PC-9 (cell line): ENCODE measurements at places on chromosomes 1 and 21. TPM values are rescaled to one million over a fixed set of nuclear protein-coding genes. Genes with fewer than 3 reads are reported as not detected.

- H3K4me3 ChIP-seq = no peak within 1 kb of the TSS
- H3K27ac ChIP-seq = no peak within 1 kb of the TSS
- no peaks in the 10 kb centered on the region for H3K36me3 ChIP-seq
- no peaks in the 10 kb centered on the region for H3K4me1 ChIP-seq
Measured at GRCh38 chr21:29130270-29130969, at the start of gene MAP3K7CL. MAP3K7CL (plus strand) TSS chr21:29130644; CDS start chr21:29133345, 2,701 bp downstream.

ZNF683 gene
- not detected in 2 replicates for total RNA-seq

TSSK3 gene
- 3.8 and 3.9 TPM in 2 replicates for total RNA-seq

GRCh38 chr1:231274119-231274825 lies 33.3 kb downstream of the GNPAT start:
- DNase-seq = no peak
- no peaks in the 10 kb centered on the region for H3K27me3 ChIP-seq
- H3K4me1 ChIP-seq = no peaks in the 10 kb centered on the region
- H3K27ac ChIP-seq = no peak overlapping the region

- DNase-seq = no peak
- H3K27me3 ChIP-seq = no peaks in the 10 kb centered on the region
- no peaks in the 10 kb centered on the region for H3K36me3 ChIP-seq
- no peak overlapping the region for H3K4me3 ChIP-seq
- no peaks in the 10 kb centered on the region for H3K4me1 ChIP-seq
Measured at GRCh38 chr1:89739013-89739843, 81.6 kb upstream of the LRRC8D start.

KIFAP3 gene
- 9.7 and 13.5 TPM in 2 replicates for total RNA-seq

DNA sequence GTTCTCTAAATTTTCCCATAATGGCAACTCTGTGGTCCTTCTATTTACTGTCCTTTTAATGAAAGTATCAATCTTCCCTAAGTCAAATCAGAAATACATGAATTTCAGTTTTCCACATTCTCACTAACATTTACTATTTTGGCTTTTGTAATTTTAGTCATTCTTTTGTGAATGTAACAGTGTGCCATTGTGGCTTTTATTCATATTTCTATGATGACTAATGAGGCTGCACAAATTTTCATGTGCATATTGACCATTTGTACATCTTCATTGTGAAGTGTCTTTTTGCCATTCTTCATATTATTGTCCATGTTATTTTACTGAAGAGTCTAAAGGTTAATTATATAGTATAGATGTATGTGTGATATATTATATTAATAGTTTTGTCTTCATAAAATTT lies 431.0 kb upstream of the BRINP3 start:
- no peak overlapping the region for H3K4me3 ChIP-seq
- H3K36me3 ChIP-seq = no peaks in the 10 kb centered on the region
- H3K27me3 ChIP-seq = no peaks in the 10 kb centered on the region
- H3K27ac ChIP-seq = no peak overlapping the region
- H3K4me1 ChIP-seq = no peaks in the 10 kb centered on the region

FALEC gene
- 0.94 and 2.1 TPM in 2 replicates for total RNA-seq

DNA sequence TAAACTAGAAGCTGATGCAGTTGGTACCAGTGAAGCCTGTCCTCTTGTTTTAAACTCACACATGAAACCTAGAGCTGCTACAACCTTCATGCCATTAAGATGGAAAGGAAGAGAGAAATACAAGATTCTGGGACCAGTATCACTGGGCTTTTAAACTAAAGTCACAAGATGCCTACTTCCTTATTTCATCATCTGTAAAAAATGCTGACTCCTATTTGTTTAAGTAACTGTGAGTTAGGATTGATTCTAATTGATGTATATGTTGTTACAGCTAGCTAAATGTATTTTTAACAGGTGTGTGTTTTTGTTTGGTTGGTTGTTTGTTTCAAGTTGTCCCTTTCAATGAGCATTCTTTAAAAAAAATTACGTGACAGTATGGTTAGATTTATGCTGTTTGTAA lies 833.3 kb upstream of the PRMT6 start:
- H3K27ac ChIP-seq = no peak overlapping the region
- DNase-seq = no peak
- H3K27me3 ChIP-seq = no peaks in the 10 kb centered on the region
- H3K4me3 ChIP-seq = no peak overlapping the region
- H3K4me1 ChIP-seq = no peaks in the 10 kb centered on the region

GRCh38 chr1:99758073-99758511 lies 8.3 kb downstream of the FRRS1 start:
- no peak for DNase-seq
- no peak overlapping the region for H3K4me3 ChIP-seq
- H3K4me1 ChIP-seq = peaks cover 19% of the 10 kb centered on the region
- no peaks in the 10 kb centered on the region for H3K27me3 ChIP-seq
- peak overlapping the region; percentile 8 for H3K27ac ChIP-seq

- peaks cover 18% of the 10 kb centered on the region for H3K4me1 ChIP-seq
- H3K36me3 ChIP-seq = no peaks in the 10 kb centered on the region
- no peak for DNase-seq
- H3K27me3 ChIP-seq = no peaks in the 10 kb centered on the region
Measured at GRCh38 chr1:19036041-19036812, 79.8 kb upstream of the IFFO2 start.

GRCh38 chr1:23475134-23475628 lies 8.8 kb downstream of the ASAP3 start:
- H3K36me3 ChIP-seq = no peaks in the 10 kb centered on the region
- H3K27me3 ChIP-seq = no peaks in the 10 kb centered on the region
- peak overlapping the region; percentile 29 for H3K27ac ChIP-seq
- H3K4me3 ChIP-seq = no peak overlapping the region

GRCh38 chr1:85449356-85449755 lies 15.6 kb downstream of the DDAH1 start:
- DNase-seq = no peak
- peaks cover 16% of the 10 kb centered on the region for H3K4me1 ChIP-seq
- no peak overlapping the region for H3K27ac ChIP-seq
- no peaks in the 10 kb centered on the region for H3K36me3 ChIP-seq
- no peaks in the 10 kb centered on the region for H3K27me3 ChIP-seq

DNA sequence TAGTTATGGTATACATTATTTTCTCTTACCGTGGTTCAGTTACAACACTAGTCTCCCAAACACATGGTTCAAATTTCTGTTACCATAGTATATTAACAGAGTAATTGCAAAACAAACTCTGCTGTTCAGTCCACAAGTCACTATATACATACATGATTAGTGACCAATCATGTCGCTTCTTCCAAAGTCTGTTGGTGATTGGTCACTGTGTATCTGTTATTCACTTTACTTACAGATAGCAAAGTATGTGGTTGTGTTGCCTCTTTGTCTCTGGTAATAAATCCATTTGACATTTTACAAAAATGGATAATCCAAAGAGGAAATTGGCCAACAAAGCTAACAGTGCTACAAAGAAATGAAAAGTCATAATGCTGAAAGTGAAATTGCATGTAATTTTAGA lies 107.2 kb downstream of the RABGAP1L start:
- H3K4me3 ChIP-seq = no peak overlapping the region
- no peak overlapping the region for H3K27ac ChIP-seq
- no peak for DNase-seq
- H3K27me3 ChIP-seq = no peaks in the 10 kb centered on the region
- H3K4me1 ChIP-seq = no peaks in the 10 kb centered on the region

DNA sequence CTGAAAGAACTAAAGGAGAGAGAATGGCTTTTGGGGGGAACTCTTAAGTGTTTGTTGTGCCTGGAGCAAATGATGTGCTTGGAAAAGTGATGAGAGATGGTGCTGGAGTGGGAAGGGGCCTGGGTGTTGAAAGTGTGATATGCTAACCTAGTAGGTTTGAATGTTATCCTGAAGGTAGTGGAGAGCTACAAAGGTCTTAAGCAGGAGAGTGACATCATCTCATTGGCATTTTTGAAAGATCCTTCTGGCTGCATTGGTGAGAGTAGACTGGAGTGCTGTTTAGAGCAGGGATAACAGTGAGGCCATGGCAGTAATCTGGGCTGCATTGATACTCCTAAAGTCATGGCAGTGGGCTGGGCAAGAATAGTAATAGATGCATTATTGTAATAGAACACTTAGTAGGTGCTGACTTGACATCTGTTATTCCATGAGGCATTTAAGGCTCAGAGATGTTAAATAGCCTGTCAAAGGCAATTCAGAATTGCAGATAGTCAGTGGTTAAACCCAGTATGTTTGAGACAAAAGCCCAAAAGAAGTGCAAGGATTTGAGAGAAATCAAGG lies 44.5 kb downstream of the MDM4 start:
- DNase-seq = no peak
- H3K4me1 ChIP-seq = peaks cover 15% of the 10 kb centered on the region
- H3K36me3 ChIP-seq = no peaks in the 10 kb centered on the region
- H3K27me3 ChIP-seq = no peaks in the 10 kb centered on the region

LCE3E gene
- not detected in 2 replicates for total RNA-seq

- no peak overlapping the region for H3K4me3 ChIP-seq
- no peak overlapping the region for H3K27ac ChIP-seq
- no peaks in the 10 kb centered on the region for H3K27me3 ChIP-seq
- no peaks in the 10 kb centered on the region for H3K36me3 ChIP-seq
- no peak for DNase-seq
Measured at GRCh38 chr1:76012341-76013205, 62.0 kb upstream of the ST6GALNAC3 start.

GRCh38 chr1:185969028-185969427 lies 234.8 kb downstream of the HMCN1 start:
- no peaks in the 10 kb centered on the region for H3K27me3 ChIP-seq
- no peak overlapping the region for H3K27ac ChIP-seq
- no peak overlapping the region for H3K4me3 ChIP-seq
- no peak for DNase-seq
- no peaks in the 10 kb centered on the region for H3K36me3 ChIP-seq

DNA sequence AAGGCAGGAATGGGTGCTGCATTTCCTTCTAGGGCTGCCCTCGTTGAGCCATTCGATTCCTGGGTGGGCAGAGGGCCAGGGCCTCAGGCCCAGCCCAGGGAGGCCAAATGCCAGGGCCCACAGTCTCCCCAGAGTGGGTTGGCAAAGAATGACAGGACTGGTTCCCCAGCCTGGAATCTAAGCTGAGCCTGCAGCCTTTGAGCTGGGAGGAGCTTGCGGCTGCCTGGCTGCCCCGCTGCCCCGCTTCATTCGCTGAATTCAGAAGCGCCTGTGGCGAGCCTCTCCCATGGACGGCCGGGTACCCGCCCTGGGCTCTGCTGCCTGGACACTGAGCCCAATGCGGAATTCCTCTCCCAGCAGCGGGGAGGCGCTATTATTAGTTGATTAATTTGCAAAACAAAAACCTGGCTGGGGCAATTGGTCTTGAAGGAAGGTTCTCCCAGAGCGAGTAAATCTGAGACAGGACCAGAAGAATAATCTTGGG lies 32.3 kb upstream of the TARDBP start:
- H3K27me3 ChIP-seq = no peaks in the 10 kb centered on the region
- no peak overlapping the region for H3K4me3 ChIP-seq
- no peaks in the 10 kb centered on the region for H3K36me3 ChIP-seq
- no peaks in the 10 kb centered on the region; the same call in none of the 2 replicates for H3K4me1 ChIP-seq

ZFP69B gene
- 3.7 TPM in 2 replicates for total RNA-seq

DNA sequence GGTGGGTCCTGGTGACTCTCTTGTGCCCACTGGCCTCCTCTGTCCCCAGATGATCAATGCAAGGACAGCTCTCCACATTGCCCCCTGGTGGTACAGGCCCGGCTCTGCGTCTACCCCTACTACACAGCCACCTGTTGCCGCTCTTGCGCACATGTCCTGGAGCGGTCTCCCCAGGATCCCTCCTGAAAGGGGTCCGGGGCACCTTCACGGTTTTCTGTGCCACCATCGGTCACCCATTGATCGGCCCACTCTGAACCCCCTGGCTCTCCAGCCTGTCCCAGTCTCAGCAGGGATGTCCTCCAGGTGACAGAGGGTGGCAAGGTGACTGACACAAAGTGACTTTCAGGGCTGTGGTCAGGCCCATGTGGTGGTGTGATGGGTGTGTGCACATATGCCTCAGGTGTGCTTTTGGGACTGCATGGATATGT lies 10.8 kb downstream of the ADAMTSL4 start:
- H3K27me3 ChIP-seq = no peaks in the 10 kb centered on the region
- H3K27ac ChIP-seq = peak overlapping the region; percentile 98; the same call in 1 of the 2 replicates
- H3K36me3 ChIP-seq = no peaks in the 10 kb centered on the region
- H3K4me1 ChIP-seq = peaks cover 39% of the 10 kb centered on the region
- DNase-seq = peak; percentile 63

TMPRSS2 gene
- 0.61 and 0.78 TPM in 2 replicates for total RNA-seq

- no peak overlapping the region for H3K4me3 ChIP-seq
- DNase-seq = no peak
- H3K36me3 ChIP-seq = no peaks in the 10 kb centered on the region
- no peak overlapping the region for H3K27ac ChIP-seq
- H3K27me3 ChIP-seq = peaks cover 3% of the 10 kb centered on the region; the same call in 1 of the 2 replicates
Measured at GRCh38 chr21:43829575-43830119, 35.4 kb upstream of the AGPAT3 start.
